Fibroblast of skin of right biceps (primary cell): ENCODE measurements at places on chromosomes 5 and 9.

- DNase-seq = peak; percentile 68
These were observed 70.2 kb downstream of the SEMA4D start for GRCh38 chr9:89427621-89428221.

- no peak for DNase-seq
These were observed 168.4 kb downstream of the RASEF start for GRCh38 chr9:82894548-82894947.

DNA sequence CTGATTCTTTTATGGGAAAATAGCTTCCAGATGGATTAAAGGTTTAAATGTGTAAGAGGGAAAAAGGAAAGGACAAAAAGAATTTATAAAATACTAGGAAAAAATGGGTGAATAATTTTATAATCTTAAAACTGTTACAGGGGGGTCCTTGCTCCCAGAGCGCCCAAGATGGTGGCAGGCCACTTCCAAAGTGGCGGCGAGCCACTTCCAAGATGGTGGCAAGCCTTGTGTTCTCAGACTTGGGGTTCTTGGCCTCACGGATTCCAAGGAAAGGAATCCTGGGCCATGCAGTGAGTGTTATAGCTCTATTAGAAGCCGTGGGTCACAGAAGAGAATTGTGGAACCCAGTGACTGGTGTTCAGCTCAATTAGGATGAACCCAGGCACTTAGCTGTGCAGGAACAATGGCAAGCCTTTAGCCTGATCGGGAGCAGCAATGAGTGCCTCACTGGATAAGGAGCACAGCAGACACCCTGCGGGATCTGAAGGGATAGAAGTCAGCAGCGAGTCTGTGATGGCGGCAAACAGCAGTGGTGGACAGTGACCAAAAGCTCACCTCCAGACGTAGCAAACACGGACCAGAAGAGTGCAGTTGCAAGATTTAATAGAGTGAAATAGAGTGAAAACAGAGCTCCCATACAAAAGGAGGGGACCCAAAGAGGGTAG lies 83.2 kb upstream of the SNCAIP start:
- no peak for DNase-seq

DNA sequence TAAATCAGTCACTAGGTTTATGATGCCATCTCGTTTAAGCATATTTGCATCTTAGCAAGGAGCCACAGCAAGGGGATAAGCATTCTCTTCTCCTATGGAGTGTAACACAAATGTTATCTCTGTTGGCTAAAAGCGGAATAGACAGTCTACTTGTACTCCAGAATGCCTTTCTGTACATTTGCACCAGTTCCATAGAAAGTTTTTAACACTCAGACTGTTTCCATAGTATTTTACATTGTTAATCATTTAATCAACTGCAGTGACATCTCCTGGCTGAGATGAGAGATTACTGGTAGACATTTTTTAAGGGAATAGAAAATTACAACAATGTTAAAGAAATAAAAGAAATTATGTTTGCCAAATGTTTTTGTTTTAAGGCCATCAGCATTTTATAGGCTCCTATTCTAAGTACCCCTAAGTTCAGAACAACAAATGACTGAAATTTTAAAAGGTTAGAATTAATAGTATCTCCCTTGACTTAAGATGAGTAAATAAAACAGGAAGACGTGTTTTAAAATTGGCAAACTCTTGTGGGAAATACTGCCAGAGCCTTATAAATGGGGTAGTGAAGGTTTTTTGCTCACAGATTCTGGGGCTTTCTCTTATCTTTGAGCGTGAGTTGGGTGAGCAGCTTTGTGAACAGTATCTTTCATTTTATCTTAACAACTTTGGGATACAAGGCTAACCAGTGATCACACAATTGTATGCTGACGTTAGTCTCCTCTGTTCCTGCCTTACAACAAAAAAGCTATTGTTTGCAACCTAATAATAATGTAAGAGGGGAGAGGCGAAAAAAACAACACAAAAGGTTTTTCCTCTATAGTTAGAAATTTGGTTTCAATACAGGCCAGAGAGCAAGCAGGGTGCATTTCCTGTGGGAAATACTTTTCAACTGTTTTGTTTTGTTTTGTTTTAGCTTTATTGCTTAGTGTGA lies 294.3 kb downstream of the FBXL7 start:
- peak; percentile 37 for DNase-seq

DNA sequence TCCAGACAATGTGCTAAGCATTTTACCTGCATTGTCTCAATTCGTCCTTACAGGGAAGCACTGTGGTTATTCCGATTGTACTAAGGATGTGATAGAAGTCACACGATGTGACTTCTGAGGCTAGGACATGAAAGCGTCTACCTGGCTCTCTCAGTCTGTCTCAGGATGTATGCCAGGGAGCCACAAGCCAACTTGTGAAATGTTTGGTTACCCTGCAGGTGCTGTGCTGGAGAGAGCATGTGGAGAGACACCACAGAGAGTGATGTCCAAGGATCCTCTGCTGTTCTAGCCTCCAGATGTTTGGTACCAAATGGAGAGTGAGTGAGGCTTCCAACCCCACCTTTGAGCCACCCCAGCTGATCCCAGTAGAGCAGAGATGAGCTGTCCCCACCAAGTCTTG lies 120.1 kb upstream of the IL12B start:
- DNase-seq = no peak

- DNase-seq = no peak
These were observed 29.0 kb upstream of the HMCN2 start for GRCh38 chr9:130236436-130236985.

- no peak for DNase-seq
These were observed 6.6 kb upstream of the SQSTM1 start for GRCh38 chr5:179814090-179814489.

DNA sequence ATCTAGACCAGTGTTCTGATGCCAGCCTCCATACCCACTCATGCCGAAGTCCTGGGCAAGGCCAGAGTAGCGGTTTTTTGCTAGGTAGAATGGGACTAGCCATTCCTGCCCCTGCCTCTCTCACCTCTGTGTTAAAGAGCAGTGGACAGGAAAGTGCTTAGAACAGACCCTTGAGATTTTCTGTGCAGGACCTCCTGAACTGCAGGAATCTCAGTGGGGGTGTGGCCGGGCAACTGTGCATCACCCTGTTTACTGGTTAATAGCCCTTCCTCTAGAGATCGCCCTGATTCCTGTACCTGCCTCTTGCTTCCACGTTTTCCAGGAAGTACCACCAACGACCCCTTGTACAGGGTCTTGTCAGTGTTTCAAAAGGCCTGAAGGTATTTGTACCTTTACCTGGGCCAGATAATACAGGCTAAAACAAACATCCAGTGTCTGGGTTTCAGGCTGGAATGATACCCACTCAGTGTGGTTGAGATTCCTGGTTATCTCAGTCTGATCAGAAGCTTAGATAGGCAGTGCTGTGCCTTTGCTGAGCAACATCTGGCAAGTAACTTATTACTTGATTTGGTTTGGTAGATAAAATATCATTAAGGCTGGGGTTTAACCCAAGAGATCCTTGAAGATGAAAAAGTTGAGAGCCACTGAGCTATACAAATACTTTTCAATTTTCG lies 65.9 kb downstream of the RGS3 start:
- DNase-seq = no peak

DNA sequence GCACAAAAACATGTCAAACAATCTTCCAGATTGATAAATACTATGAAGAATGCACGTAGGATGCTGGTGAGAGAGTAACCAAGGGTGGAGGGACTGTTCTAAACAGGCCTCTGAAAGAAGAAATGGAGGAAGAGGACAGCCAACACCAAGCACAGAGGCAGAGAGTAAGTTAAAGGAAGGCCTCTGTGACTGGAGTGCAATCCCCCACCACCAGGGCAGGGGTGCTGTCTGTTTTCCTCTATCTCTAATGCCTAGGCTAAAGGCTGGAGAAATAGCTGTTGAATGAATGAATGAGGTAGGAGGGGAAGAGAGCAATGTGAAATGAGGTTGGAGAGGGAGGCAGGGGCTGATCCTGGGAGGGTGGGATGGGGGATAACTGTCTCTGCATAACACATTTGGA lies 88.9 kb downstream of the ANKRD55 start:
- no peak for DNase-seq

GRCh38 chr5:10030219-10030831 lies 219.4 kb downstream of the ATPSCKMT start:
- peak; percentile 26 for DNase-seq

- DNase-seq = peak; percentile 14
These were observed 43.2 kb downstream of the NPR3 start for GRCh38 chr5:32754284-32754683.

- DNase-seq = no peak
These were observed 142.0 kb downstream of the RMI1 start for GRCh38 chr9:84122572-84122971.

DNA sequence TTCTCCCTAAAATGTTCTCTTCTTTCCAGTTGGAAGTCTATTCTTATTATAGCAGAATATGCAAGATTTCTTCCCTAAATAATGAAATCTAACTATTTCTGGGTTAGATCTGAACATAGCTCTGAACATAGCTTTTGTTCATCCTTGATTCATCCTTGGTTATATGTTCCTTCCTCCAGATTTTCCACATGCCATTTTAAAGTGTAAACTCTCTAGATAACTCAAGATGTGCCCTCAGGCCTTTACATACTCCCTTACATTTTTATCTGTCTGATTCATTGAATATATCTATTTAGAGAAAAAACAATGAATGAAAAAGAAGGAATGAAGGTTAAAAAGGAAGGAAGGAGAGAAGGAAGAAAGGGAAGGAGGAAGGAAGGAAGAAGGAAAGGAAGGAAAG lies 100.9 kb downstream of the FBXO38 start:
- no peak for DNase-seq

- peak; percentile 77 for DNase-seq
These were observed 164.9 kb downstream of the ESM1 start for GRCh38 chr5:54820346-54821134.

GRCh38 chr5:65695896-65696295 lies 26.0 kb downstream of the SGTB start:
- no peak for DNase-seq

GRCh38 chr5:76794871-76795270 lies 24.0 kb upstream of the F2RL1 start:
- peak; percentile 48 for DNase-seq

- DNase-seq = peak; percentile 73
These were observed 12.7 kb upstream of the CCL27 start for GRCh38 chr9:34675048-34675714.

DNA sequence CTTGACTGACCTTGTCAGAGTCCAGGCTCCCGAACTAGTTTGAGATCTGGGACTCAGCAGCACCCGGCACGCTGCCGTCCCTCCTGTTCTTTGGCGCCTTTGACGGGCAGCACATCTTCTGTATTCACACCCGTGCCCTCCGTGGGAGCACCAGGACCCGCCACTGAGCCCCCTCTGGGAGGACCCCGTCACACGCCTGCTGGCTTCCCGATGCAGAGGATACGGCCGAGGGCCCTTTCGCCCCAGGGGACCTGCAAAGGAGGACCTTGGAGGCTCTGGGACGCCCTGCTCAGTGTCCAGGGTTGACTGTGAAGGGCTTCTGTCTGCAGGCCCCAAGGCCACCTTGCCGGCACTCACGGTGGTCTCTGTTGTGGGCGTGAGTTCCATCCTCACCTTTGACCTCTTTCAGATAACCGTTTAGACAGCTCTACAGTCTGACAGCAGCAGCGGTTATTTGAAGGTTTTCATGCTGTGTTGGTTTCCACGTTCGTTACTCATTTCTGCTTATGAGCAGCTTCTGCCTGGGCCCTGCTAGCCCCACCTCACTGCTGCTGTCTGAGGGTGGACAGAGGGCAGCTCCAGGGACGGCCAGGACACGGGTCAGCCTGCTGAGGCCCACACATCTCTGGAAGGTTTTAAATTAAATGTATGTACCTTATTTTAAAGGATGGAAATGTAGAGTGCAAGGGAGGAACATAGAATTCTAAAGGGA lies 12.6 kb upstream of the EXOC3 start:
- DNase-seq = no peak

DNA sequence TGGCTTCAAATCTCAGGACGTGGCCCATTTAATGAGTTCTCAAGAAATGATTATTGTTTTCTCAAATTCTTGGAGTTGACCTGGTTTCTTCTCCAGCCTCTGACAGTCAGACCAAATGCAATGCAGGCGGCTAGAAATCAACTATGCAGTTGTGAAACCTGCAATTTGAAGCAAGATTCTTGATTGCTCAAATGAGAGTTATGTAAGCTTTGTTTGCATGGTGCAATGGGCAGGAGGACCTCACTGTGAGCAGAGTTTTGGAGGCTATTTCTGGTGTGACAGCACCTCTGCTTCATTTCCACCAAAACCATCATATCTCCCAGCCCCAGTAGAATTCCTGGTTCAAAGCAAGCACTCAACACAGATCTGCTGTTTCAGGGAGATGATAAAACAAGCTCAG lies 500.0 kb upstream of the KLF4 start:
- peak; percentile 16 for DNase-seq

- no peak for DNase-seq
These were observed 107.9 kb downstream of the MEGF10 start for GRCh38 chr5:127398508-127398907.

DNA sequence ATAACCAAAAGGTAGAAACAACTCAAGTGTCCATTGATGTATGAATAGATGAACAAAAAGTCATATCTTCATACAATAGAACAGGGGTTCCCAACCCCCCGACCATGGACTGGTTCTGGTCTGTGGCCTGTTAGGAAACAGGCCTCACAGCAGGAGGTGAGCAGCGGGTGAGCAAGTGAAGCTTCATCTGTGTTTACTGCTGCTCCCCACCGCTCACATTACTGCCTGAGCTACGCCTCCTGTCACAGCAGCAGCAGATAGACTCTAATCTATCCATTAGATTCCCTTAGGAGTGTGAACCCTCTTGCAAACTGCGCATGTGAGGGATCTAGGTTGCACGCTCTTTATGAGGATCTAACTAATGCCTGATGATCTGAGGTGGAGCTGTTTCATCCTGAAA lies 478.0 kb downstream of the BRINP1 start:
- DNase-seq = no peak

DNA sequence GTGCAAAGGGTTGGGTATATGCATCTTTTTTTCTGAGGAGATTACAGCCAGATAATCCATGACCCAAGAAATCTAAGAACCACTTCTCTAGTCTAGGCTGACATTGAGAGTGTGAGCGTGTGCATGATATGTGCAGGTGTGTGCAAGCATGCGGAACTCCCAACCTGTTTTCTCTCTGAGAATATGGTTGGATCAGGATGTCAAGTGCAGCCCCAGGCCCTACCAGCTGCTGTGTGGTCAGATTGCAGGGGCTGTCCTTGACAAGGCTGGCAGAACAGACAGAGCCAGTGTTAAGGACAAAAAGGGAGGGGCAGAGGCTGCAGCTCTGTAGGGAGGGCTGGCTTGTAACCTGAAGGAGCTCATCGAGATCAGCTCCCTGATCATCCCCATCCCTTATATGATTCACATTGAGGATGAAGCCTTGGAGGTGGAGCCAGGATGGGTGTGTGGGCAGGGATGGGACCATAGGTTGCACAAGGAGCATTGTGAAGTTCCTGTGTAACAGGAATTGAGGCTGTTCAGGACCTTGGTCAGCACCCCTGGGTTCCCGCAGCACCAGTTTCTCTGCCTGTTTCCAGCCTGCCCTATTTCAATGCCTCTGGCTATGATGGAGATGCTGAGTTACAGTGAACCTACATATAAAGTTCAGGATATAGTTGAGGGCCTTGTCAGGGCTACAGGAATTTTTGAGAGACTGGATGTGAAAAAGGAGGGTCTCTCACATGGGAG lies 52.6 kb upstream of the ARAP3 start:
- peak; percentile 57 for DNase-seq
